SK-N-MC (cell line): ENCODE measurements at places on chromosomes 12 and 14.

DNA sequence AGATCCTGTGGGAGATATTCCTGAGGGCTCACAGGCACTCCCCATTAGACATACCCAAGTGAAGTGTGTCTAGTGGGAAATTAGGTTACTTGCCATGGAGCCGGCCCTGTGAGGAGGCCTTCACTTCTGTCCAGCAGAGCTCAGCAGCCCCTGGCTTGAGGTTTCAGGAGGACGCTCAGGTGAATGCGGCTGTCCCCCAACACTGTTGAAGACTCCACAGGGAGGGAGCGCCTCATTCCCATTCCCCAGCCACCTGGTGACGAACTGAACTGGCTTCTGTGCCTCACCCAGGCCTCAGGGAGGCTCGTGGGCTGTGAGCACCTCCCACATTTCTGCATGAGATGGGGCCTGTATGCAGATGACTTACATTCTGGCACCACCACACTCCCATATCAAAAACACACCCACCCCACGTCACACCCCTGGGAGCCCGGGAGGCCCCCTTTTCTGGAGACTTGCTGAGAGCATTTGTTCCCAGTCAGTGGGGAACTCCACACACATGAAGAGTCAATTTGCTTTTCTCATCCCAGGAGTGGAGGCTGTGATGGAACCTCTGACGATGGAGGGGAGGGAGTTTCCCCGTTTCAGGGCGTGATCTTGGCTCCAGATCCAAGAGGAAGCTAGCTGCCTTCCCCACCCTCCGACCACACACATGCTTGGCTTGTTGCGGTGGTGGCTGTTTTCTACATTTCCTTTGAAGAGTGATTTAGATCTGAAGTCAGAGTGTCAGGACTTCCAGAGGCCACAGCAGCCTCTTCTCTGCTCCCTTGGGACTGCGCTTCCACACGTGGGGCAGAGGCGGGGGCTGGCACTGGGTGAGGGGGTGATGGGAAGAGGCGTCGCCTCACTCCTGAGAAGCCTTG is 120.7 kb downstream of the ADGRD1 start:
- no peak for DNase-seq

- no peak for DNase-seq
Observed at GRCh38 chr12:108668542-108668941, 34.8 kb upstream of the SELPLG start.

DNA sequence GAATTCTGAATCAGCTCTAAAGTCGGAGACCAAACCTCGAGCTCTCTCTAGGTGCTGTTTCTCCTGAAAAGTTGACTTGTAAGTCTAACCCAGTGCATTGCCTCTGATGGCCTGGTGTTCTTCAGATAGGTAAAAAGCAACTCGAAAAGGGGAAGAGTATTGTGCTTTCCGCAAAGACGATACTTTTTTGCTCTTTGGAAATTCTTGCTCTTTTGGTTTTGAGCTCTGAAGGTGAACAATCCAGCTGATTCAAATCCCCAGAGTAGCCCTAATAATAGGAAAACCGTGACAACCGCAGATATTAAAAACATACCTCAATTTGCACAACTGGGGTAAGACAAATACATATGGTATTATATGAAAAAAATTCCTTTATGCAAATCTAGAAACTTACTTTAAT is 447.4 kb downstream of the RAD51B start:
- DNase-seq, result no peak

- no peak for DNase-seq
Observed at GRCh38 chr12:113239811-113240331, 18.6 kb downstream of the TPCN1 start.

- DNase-seq, result no peak
Observed at GRCh38 chr12:80869264-80869663, 68.5 kb downstream of the LIN7A start.

- DNase-seq, result no peak
Observed at GRCh38 chr12:118098911-118099671, 4.7 kb downstream of the VSIG10 start.

- no peak for DNase-seq
Observed at GRCh38 chr12:3138941-3139511, 61.8 kb downstream of the TSPAN9 start.

- DNase-seq, result no peak
Observed at GRCh38 chr14:105952826-105953225, 426.4 kb downstream of the TMEM121 start.

- DNase-seq, result no peak
Observed at GRCh38 chr12:67681105-67681778, 32.7 kb downstream of the DYRK2 start.

DNA sequence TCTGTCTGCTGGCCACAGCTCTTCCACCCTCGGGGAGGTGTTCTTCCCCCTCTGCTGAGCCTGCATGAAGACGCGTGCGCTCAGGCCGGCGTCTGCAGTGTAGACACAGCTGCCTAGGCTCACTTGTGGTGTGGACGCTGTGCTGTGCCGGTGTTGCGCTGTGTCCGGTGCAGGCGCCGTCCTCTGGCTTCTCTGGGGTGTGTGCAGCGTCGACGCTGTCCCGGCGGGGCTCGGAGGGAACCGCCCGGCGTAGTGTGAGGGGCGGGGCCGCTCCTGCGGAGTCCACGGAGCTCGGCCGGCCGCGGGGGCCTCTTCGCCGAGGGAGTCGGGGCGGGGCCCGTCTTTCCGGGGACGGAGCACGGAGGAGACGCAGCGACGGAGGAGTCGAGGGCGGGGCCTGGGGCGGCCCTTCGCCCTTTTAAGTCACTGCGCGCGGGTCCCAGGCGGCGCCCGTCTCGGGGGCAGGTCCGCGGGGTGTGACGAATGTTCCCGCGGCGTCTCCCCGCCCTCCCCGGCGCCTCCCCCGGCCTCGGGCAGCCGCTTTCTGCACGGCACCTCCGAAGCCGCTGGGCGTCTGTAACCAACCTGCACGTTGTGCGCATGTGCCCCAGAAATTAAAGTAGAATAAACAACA is 45.2 kb downstream of the NOC4L start:
- DNase-seq, result peak; percentile 16

- no peak for DNase-seq
Observed at GRCh38 chr14:64688811-64689281, 15.4 kb upstream of the PLEKHG3 start.

DNA sequence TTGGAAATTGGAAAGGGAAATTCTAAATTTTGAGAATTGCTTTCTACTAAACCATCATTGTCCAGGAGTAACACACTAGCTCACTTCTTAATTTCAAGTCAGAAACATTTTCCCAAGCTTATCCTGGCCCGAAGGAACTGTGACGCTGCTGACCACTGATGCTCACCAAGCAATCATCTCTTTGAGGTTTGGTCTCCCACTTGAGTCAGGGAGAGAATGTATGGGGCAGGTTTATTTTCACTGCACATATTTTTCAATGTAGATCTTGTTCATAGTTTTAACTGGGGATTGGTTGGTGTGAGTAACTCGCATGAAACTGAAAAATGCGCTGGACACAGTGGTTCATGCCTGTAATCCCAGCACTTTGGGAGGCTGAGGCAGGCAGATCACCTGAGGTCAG is 12.9 kb upstream of the RNASE10 start:
- no peak for DNase-seq

DNA sequence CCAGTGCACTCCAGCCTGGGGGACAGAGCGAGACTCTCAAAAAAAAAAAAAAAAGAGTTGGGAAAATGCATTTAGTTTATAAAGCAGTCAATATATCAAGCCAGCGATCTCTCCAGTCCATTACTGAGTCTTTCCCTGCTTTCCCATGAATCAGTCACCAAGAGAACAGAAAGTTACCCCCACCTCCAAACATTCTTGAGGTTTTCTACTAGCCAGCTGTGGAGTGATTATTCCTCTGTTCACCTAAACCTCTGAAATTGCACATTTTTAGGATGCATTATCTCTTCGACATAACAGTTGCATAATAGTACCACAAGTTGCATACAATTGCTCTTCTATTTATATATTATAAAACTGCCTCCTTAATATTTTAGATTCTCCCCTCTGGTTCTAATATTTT is 134.8 kb upstream of the DIO3 start:
- DNase-seq, result no peak

- no peak for DNase-seq
Observed at GRCh38 chr12:11724888-11725311, 75.4 kb downstream of the ETV6 start.

DNA sequence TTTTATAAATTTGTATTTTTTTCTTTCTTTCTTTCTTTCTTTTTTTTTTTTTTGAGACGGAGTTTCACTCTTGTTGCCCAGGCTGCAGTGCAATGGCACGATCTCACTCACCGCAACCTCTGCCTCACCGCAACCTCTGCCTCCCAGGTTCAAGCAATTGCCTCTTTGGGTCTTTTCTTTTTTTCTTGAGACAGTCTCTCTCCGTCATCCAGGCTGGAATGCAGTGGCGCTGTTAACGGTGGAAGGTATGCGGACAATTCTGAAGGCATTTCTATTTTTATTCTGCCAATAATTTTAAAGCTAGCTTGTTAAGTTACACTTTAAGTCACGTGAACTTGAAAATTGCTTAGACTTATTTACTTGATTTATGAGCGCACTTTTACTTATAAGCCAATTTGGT is 8.8 kb upstream of the PHC1 start:
- no peak for DNase-seq

- no peak for DNase-seq
Observed at GRCh38 chr12:50257236-50258166, 25.8 kb downstream of the LIMA1 start.

GRCh38 chr14:53956427-53957201 is at the start of gene BMP4:
Gene BMP4, minus strand, starts transcription at chr14:53956825. Its CDS starts 4,603 bp downstream, at chr14:53952222.
- no peak for DNase-seq
